ENCODE measurements at places on chromosomes 13 and 19.

GRCh38 chr19:17194608-17195007 is 20.5 kb upstream of the USE1 start:
- no peak for DNase-seq

DNA sequence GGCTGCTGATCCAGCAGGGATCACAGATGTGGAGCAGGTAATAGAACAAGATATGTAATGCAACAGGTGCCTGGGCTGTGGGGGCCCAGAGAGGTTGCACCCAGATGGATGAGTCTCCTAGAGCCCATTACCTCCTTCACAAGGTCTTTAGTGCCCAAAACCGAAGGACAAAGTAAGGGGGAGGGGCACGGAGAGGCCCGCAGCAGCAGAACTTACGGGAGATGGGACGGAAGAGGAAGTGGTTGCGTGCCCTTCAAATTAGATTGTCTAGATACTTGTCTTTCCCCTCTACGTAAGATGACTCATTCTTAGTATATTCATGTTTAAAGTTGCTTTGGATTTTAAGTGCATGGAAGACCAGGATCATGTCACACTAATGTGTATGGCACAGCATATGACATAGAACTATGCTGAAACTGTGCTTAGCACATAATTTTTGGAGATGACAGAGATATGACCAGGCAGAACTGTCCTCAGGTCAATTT is 5.7 kb upstream of the MRPS31 start:
- no peak for DNase-seq

DNA sequence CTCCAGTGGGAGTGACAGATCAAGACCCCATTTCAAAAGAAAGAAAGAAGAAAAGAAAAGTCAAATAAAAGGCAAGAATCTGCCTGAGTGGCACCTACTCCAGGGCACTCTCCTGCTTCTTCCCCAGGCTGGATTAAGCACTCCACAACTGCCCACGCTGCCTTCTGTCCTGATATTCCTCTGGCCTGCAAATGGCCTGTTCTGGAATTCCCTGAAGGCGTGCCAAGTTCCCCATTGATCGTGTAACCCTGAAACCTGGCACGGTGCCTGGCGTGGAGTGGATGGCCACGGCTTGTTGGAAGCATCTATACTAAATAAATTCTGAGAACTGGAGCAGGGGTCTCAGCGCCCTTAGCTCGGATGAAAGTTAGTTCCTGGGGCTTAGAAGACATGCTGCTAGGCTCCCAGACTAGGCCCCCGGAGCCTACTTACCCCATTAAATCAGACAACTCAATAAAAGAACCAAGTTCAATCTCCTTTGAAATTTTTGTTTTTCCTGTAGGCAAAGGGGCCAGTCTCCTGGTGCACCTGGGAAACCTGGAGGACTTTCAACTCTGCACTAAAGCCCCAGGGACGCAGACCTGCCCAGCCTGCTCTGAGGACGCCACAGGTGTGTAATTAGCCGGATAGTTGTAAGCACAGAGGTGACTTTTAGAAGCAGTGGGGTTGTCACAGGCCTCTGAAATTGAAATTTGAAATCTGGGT is 21.9 kb downstream of the ANKRD27 start:
- DNase-seq, result peak; percentile 70

GRCh38 chr13:31663880-31664585 is 75.3 kb upstream of the RXFP2 start:
- DNase-seq, result no peak

- DNase-seq, result peak; percentile 46
Measured at GRCh38 chr19:38455031-38455430, 21.5 kb downstream of the RYR1 start.

GRCh38 chr13:50225193-50226155 is 210.2 kb downstream of the KCNRG start:
- no peak for DNase-seq

DNA sequence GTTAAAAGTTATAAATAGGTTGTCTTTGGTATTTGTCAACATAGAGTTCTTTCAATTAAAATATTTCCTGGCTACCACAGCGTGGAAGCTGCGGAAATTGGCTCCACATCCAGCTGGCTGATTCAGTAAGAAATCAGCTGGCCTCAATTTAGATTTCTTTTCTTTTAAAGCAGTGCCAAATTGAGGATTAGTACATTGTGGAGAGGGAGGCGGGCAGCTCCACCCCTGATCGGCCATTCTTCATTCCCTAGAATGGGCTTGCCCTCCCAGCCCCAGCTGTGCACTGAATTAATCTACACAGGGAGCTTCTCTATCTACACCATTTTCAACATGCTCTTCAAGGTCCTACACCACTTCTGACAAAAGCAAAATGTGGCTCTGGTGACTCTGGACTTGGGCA is 624.8 kb downstream of the DACH1 start:
- DNase-seq, result no peak

- no peak for DNase-seq
Measured at GRCh38 chr13:93298713-93299112, 72.1 kb downstream of the GPC6 start.
